Myocyte (in vitro differentiated cells): ENCODE measurements at places on chromosomes 4 and X. TPM values are rescaled to one million over a fixed set of nuclear protein-coding genes. Genes with fewer than 3 reads are reported as not detected.
A peak's percentile ranks its signal among the peaks of the same experiment; 100 is the strongest.

DNA sequence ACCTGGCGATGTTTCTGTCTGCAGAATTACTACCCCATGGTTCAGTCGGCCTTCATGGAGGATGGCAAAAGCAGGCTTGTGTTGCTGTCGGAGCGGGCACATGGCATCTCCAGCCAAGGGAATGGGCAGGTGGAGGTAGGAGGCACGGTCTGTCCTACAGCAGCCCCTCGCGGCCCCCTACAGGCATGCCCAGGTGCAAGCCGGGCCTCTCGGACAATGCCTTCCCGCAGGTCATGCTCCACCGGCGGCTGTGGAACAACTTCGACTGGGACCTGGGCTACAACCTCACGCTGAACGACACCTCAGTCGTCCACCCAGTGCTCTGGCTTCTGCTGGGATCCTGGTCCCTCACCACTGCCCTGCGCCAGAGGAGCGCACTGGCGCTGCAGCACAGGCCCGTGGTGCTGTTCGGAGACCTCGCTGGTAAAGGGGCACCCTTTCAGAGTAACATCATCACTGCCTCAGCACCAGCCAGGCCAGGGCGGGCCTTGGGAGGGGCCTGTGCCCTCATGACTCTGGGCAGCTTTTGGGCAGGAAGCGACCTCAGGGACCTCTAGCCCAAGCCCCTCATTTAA lies 29.5 kb upstream of the MRFAP1 start:
- DNase-seq: no peak

GRCh38 chr4:119659576-119659975 lies 31.0 kb upstream of the PDE5A start:
- no peak for DNase-seq

GRCh38 chrX:8783097-8783713 lies 18.0 kb downstream of the FAM9A start:
- peak; percentile 40 for DNase-seq

GRCh38 chrX:133972916-133973315 lies 12.5 kb downstream of the GPC3 start:
- no peak for DNase-seq

DNA sequence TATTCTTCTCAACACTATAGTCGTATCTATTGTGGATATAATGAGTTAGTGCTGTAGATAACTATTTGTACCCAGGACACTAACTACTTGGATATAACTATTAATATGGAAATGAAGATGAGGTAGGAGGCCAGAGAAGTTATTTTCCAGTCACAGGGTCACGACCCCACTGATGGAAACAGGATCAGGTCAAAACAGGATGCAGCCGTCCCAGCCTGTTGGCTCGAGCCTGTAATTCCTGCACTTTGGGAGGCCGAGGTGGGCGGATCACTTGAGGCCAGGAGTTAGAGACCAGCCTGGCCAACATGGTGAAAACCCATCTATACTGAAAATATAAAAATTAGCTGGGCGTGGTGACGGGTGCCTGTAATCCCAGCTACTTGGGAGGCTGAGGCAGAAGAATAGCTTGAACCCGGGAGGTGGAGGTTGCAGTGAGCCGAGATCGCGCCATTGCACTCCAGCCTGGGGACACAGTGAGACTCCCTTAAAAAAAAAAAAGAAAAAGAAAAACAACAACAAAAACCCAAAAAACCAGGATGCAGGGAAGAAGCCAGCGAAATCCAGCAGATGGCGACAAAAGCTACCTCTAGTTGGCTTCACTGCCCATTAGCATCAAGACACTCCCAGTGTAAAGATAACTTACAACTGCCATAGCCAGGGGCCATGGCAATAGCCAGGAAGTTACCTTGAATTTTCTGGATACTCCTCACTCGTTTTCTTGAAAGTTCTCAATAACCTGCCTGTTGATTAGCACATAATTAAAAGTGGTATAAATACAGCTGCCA lies 37.9 kb upstream of the NKAP start:
- peak; percentile 17 for DNase-seq

- peak; percentile 76 for DNase-seq
Observed at GRCh38 chr4:103008875-103009729, 10.4 kb downstream of the SLC9B1 start.

DNA sequence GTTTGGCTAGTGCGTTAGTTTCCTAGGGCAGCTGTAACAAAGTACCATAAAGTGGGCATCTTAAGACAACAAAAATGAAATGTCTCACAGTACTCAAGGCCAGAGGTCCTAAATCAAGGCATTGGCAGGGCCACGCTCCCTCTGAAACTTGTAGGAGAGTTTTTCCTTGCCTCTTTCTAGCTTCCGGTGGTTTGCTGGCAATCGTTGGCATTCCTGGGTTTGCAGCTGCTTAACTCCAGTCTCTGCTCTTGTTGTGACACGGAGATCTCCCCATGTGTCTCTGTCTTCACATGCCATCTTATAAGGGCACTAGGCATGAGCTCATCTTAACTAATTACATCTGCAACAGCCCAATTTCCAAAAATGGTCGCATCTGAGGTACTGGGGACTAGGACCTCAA lies 362.0 kb upstream of the BOD1L1 start:
- peak; percentile 98 for DNase-seq

- DNase-seq: no peak
Observed at GRCh38 chrX:122552286-122552800, 631.7 kb upstream of the GRIA3 start.

DNA sequence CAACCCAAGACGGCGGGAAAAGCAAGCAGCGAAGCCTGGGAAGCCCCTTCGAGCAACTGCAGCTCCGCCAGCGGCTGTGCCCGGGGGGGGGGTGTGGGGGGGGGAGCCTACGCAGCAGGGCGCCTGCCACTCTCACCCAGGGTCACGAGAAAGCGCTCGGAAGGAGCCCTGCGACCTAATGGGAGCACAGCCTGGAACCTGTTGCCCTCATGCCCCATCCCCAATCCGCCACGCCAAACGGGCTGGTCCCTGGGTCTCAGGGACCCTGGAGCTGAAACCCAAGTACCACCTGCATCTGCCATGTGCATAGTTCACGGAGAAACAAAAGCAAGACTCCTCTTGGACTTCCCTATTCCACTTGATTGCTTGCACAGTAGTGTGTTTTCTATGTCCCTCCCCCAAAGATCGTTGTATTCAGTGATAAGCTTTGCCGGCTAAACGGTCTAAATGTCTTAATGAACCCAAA lies 359 bp upstream of the GAB3 start:
- no peak for DNase-seq

DNA sequence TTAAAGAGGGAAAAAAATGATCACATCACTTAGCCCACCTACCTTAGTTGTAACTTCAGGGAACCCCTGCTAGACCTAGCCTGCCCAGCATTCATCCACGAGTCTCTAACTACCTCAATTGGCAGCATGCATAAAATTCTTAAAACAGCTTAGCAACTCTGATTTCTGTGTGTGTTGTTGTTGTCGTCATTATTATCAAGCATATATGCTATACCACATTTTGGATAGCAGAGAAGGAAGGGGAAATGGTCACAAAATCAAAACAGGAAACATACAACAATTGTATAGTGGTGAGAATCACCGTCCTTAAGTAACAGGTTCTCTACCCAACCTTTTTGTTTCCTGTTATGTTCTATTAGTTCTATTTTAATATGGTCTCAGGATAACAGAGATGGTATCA lies 2.7 kb upstream of the ACOT9 start:
- no peak for DNase-seq

DNA sequence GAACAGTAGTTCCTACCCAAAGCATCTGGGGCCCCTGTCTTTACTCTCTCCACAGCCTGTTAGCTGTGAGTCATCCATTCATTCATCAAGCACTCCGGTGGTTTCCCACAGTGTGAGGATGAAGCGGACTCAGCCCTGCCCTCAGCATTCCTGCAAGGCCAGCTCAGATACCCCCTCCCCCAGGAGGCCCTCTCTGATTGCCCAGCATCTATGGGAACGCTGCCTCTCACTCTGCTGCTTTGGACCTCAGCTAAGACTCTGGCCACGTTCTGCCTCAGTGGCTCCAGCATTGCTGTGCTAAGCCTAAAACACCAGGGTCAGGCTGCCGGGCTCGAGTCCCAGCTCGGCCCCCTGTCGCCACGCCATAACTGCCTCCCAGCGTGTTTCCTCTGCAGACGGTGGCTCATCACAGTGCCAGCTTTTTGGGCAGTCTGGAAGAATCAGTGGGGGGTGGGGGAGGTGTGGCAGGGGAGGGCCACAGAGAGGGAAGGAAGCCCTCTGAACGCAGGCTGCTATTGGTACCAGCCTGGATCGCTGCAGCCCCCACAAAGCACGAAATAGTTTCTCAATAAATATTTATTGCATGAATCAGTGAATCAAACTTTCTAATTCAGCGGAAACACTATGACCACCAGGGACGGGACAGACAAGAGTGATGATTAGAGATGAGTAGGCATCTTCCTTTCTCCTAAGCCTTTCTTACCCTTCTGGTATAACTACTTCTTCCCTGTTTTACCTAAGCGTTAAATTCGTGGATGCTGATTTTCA lies 74.4 kb downstream of the SORCS2 start:
- peak; percentile 87 for DNase-seq

GRCh38 chr4:137529432-137529831 lies 2.9 kb downstream of the PCDH18 start:
- DNase-seq: no peak

DNA sequence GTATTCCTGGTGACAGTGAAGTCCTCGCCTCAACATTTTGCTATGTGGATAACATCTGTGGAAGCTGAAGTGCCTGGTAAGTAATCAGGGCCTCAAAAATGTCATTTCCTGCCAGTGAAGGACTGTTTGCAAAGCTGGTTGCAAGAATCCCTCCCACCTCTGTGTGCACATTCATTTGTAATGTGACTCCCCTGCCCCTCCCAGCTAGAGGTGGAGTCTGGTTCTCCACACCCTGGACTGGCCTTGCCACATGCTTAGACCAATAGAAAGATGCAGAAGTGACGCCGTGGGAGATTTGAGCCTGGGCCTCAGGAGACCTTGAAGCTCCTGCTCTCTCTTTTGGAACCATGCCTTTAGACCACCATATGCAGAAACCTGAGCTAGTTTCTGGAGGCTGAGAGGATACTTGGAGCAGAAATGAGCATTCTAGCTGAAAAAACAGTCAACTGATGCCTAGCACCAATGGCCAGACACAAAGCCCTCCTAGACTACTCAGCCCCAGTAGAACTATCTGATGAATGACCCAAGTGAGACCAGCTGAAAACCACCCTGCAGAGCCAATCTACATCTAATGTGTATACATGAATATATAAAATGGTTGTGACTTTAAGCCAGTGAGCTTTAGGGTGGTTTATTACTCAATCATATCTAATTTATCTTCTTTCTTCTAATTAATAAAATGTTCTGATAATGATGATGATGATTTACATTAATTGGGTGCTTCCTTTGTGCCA lies 47.8 kb upstream of the CRMP1 start:
- peak; percentile 14 for DNase-seq

GRCh38 chr4:99008051-99008450 lies 12.5 kb downstream of the METAP1 start:
- DNase-seq: no peak

DNA sequence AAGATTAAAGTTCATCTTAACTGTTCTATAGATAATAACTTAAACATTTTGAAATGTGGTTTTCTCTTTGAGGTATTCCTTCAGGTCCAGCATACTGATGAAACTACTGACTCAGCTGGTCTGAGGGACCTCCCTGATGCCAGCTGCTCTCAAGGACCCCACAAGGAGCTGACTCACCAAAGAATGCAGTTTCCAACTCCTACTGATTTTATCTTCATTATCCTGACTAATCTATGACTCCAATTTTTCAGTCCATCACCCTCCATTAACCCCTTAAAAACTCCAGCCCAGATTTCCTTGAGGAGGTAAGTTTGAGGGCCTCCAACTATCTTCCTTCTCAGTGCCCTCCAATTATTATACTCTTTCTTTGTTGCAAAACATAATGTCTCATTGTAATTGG lies 1.4 kb upstream of the UGT2B4 start:
- peak; percentile 45 for DNase-seq

Gene NLGN4X
- total RNA-seq: not detected in 2 replicates

Gene FOXR2
- total RNA-seq: not detected in 2 replicates

Gene PIM2
- total RNA-seq: 4.6 and 6.2 TPM in 2 replicates

Gene TLR1
- total RNA-seq: 1.9 and 3.2 TPM in 2 replicates

Gene ADD1
- 121 and 142 TPM in 2 replicates for total RNA-seq

Gene SPATA18
- not detected in 2 replicates for total RNA-seq

Gene GALNT7
- 71.6 and 84.1 TPM in 2 replicates for total RNA-seq
